Aorta (tissue), 5 donors: ENCODE measurements at places on chromosomes 13 and 19.

DNA sequence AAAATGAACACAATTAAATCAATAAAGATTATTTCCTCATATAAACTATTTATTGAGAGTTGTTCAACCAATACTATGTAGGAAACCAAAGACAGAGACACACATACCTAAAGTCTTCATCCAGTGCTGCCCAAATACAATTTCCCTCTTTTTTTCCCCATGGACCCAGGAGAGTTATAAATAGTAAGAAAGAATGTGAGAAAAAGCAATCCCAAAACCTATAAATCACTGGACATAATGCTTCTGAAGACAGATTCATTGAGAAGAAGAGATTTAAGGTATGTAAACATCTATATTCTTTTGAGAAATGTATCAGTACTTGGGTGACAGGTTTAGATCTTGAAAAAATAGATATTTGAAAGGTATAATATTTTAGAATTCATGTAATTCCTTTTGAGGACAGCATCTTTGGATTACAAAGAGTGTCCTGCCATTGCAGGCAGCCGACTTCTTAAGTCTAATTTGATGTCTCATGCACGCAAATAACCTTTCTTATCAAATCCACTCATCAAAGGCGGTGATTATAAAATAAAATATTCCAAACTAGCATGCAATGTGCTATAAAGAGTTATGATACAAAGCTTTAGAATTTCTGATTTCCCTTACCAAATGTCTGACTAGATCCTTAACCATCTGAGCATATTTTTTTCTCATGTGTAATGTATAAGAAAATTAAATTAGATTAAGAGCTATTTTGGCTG lies 739.4 kb downstream of the LIG4 start:
- DNase-seq, result no peak

GRCh38 chr19:19661141-19661674 lies 2.3 kb downstream of the ATP13A1 start:
- no peak for DNase-seq

GRCh38 chr13:107088061-107088460 lies 520.1 kb upstream of the ARGLU1 start:
- DNase-seq, result no peak

GRCh38 chr13:100491164-100491842 lies 97.3 kb downstream of the GGACT start:
- DNase-seq, result no peak

GRCh38 chr13:99566125-99567083 lies 65.1 kb downstream of the TM9SF2 start:
- DNase-seq, result no peak

DNA sequence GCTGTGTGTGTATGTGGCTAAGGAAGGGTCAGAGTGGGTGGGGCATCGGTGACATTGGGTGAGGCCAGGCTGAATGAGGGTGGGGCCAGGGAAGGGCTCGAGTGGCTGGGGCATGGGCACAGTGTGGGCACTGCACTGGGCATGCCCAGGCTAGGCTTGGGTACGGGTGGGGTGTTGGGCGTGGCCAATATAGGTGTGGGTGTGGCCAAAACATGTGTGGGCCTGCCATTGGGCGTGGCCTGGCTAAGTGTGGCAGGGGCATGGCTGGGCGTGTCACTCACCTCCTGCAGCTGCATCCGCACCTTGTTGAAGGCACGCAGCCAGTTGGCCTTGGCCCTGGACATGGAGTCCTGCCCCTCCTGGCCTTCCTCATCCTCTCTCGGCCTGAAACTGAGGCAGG lies 33.2 kb downstream of the UNC13A start:
- DNase-seq, result no peak

GRCh38 chr19:45238556-45238955 lies 6.7 kb downstream of the EXOC3L2 start:
- no peak for DNase-seq

GRCh38 chr13:76036176-76036575 lies 400.0 kb downstream of the LMO7 start:
- no peak for DNase-seq

- DNase-seq, result no peak
Observed at GRCh38 chr13:72025836-72026235, 158.8 kb upstream of the DACH1 start.

- no peak for DNase-seq
Observed at GRCh38 chr13:56347014-56347413, 793.7 kb upstream of the PRR20A start.

GRCh38 chr13:29713839-29714238 lies 118.4 kb upstream of the SLC7A1 start:
- DNase-seq, result no peak

- DNase-seq, result peak; percentile 76
Observed at GRCh38 chr13:33349288-33349985, 63.9 kb upstream of the STARD13 start.

- DNase-seq, result no peak
Observed at GRCh38 chr13:74191410-74191809, 57.2 kb upstream of the KLF12 start.

DNA sequence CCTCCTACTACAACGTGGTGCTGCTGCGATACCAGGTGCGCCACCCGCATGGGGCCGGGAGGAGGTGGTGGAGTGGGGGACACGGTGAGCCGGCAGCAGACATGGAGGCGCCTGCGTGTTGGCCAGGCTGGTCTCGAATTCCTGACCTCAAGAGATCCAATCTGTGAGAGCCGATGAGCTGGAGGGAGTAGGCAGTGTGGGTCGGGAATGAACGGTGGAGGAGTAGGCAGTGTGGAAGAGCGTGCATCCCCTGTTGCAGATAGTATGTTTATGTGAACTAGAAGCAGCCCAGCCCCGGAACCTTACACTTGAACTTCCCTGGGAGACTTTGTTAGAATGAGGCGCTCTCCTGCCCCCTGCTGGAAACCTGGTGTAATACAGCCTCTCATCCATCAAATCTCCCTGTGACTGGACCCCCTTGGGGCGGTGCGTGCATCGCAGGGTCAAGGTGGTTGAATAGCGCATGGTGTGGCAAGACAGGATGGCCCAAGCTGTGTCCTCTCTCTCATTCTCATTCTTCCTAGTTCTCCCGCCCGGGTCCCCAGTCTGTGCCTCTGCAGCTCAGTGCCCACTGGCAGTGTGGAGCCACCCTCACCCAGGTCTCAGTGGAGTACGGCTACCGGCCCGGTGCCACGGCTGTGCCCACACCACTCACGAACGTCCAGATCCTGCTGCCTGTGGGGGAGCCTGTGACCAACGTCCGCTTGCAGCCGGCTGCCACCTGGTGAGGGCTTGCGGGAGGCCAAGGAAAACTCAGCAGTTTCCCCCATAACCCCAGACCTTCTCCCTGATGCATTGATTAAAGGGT lies 10.5 kb upstream of the B3GNT3 start:
- peak; percentile 78 for DNase-seq

GRCh38 chr19:4908781-4909155 lies 533 bp upstream of the UHRF1 start:
- peak; percentile 70 for DNase-seq

GRCh38 chr13:59776924-59777690 lies 386.6 kb downstream of the DIAPH3 start:
- no peak for DNase-seq
